NCI-H1105 (cell line): ENCODE measurements at places on chromosomes 6 and 20.

DNA sequence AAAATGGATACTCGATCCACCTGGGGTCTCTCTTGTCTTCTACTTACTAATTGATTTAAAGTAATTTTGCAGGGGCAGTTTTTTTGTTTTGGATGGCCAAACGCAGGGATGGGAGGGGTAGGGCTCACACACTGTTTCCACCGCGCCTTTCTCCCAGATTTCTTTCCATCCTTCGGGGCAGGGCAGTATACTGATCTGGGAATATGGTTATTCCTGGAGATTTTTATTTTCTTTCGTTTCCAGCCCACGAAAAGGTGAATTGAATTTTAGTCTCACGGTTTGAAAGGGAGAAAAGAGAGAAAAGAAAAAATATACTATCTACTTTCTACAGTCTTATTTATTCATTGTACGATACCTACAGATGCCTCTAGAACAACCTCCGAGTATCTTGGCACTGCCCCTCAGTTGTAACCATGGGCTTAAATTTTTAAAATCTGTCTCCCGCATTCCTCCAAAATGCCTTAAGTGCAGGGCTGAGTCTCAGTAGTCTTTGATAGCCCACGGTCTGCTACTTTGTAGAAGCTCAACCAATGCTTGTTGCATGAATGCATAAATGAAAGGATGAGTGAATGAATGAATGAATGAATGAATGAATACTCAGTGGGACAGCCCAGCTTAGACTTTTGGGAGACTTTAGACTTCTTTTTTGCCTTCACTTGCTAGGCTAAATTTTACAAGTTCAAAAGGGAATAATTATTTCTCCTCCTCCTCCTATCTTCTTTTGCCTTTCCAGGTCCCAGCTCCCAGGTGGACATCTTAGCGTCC, 18.1 kb upstream of the TRIM27 start:
- DNase-seq: peak; percentile 81

- DNase-seq: no peak
These were observed 76.3 kb downstream of the FARS2 start for GRCh38 chr6:5337573-5337972.

DNA sequence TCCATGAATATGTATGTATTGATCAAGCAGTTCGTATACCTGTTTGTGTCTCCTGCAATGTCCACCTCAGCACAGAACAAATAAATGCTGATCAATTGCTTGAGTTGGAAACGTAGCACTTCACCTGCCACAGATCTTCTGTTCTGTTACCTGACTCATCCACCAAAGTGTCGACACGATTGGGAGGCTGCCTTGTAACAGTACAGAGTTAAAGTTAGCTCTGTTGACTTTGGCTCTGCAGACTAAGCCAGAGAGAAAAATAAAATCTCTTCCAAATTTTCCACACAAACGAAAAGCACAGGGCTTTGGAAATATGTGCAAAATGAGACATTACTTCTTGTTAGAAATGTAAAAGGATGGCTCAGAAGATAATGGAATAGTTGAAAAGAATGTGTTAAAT, 245.4 kb downstream of the NRN1 start:
- DNase-seq: no peak

- DNase-seq: no peak
These were observed 543.9 kb downstream of the RNF144B start for GRCh38 chr6:18931086-18931485.

DNA sequence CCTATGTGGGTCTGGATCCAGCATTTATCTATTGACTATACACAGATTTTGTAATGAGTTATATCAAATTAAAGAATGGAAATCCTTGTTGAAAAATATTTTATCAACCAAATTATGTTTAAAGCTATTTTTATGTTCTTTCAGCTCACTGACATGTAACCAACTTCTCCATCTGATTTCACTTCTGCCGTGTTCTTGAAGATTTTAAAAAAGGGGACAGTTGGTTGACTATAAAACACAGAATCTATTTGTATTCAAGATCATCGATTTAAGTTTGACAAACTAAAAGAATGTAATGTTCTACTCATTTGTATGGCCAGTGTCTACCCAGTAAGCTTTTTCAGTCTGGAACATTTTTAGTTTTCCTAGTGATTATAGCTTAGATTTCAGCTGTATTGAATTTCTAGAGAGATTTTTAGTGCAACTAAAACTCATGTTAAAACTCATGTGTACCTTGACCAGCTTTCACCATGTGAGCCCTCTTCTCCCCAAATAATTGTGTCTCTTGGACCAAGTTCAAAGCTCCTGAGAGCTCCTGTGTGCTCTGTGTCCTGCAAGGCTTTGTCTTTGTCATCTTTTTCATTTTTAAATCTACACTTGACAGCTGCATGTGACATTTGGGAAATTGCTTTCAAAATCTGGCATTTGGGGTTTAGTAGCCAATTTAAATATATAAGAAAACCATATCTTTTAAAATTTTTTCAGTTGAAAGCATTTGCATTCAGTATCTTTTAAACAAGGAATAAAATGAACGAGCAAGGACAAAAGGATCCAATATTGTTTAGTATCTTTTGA, 118.4 kb upstream of the TIAM2 start:
- no peak for DNase-seq

GRCh38 chr6:149438855-149439254, 38.8 kb downstream of the SUMO4 start:
- DNase-seq: no peak

DNA sequence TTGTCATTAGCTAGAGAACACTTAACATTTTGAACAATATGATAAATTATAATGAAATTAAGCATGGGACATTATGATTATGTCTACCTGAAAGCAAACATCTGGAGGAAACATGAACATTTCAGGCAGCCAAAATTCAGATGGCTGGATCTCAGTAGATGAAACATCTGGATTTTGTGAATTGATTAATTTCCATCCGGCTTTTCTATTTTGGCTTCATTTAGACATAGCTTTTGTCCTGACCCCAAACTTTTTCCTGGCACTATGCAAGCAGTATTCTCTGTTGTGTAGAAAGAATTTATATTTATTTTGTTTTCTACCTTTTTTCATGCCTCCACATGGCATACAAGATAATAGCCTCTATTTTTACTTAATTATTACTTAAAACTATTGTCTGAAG, 186.3 kb downstream of the OGFRL1 start:
- DNase-seq: no peak

- no peak for DNase-seq
These were observed 15.2 kb downstream of the SLC35B3 start for GRCh38 chr6:8420031-8420588.

GRCh38 chr6:137767911-137768690, 99.0 kb upstream of the TNFAIP3 start:
- DNase-seq: no peak

GRCh38 chr6:143485967-143486366, 25.6 kb downstream of the FUCA2 start:
- no peak for DNase-seq

DNA sequence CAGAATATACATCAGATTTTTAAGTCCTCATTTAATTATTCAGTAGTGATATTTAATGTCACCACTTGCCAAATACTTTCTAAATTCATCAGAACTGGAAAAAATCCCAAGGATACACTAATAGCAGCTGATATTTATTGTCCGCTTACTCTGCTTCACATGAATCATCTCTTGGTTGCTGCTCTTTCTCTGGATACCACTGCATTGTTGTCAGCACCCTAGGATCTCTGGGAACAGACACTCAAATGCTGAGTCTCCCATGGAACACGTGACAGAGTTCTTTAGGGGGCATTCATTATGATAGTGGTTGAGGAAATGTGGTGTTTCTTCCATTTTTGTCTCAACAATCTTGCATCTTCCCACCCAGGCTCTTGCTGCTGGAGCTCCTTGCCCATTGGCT, 318.0 kb downstream of the RFPL4B start:
- DNase-seq: no peak

DNA sequence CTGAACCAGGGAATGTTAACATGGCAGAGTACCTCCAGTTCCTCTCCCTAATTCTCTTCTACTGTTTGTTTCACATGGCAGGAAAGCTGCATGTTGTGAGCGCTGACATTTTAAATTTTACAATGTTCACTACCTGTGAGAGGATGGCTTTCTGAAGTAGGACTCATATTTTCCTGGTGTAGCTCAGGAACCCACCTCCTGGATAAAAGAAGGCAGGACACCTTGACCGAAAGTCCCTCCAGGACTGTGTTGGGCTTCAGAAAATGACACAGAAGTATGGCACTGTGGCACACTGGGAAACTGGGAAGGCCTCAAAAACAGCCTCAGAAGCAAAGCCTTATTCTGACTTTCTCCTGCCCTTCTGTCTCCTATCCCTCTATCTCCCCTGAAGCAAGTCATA, 33.3 kb downstream of the PTPRK start:
- DNase-seq: no peak

DNA sequence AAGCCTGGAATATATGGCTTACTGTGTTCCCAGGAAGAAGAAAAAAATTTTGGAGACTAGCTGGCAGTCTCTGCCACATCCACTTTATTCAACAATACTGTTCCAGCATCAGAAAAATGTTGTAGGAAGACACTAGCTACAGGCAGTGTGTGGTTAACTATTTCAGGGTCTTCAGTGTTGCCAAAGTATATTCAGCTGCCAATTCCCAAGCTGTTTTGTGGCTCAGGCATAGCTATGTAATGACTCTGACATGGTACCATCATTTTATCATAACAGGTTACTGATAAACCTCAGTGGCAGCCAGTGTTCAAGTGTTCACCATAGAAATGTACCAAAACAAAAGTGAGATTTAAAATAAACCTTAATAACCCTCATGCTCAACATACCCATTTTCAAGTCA, 503.1 kb downstream of the ADGRB3 start:
- no peak for DNase-seq

DNA sequence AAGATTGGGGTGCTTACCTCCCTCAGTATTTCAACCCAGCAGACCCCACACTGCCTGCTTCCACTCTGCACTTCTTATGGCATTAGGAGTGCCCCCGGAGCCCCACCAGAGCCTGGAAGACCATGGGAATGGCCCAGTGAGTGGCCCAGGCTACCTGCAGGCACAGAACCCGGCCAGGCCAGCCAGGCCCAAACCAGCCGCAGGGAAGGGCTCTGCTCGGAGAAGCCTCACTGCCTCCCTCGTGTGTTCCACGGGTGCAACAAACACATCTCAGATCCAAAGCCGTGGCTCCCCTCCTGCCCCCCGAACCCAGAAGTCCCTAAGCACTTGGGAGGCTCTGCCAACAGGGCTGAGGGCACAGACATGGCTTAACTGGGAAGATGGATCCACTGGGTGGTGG, 283.9 kb downstream of the CDH4 start:
- DNase-seq: no peak

DNA sequence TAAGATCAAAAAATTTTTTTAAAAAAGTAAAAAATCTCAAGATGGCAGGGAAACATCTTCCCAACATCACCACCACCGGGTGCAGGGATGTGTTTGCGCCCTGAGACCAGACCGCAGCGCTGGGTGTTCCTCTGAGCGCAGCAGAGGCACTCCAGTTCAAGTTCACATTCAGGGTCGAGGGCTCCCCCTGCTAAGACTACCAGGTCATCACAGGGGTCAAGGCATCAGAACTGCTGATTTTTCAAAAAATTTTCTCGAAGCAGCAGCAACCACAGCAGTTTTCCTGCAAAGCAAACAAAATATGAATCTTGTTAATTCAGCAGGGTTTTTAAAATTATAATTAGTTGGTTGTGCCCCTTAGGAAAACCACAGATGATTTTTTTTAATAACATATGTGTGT, 83.1 kb downstream of the MYLK4 start:
- DNase-seq: no peak

DNA sequence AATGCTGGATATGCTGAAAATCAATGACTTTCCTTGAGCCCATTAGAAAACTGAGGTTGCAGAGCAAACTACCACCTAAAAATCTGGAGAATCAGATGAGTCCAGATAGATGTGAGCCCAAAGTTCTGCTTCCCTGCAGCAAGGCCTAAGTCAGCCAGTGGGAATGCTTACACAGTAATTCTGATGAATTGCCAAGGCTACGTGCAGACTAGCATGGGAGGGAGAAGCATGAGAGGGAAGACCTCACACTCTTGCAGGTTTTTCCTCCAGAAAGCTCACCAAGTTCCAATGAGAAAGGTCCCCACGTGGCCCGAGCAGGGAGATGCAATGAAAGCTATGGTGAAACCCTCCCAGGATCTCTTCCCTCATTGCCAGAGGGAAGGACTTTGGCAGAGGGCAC, 104.8 kb upstream of the SIRPA start:
- no peak for DNase-seq
